Muscle of back (tissue), 13 donors: ENCODE measurements at places on chromosomes 5 and 9. TPM values are rescaled to one million over a fixed set of nuclear protein-coding genes. Genes with fewer than 3 reads are reported as not detected.
A peak's percentile ranks its signal among the peaks of the same experiment; 100 is the strongest.

DNA sequence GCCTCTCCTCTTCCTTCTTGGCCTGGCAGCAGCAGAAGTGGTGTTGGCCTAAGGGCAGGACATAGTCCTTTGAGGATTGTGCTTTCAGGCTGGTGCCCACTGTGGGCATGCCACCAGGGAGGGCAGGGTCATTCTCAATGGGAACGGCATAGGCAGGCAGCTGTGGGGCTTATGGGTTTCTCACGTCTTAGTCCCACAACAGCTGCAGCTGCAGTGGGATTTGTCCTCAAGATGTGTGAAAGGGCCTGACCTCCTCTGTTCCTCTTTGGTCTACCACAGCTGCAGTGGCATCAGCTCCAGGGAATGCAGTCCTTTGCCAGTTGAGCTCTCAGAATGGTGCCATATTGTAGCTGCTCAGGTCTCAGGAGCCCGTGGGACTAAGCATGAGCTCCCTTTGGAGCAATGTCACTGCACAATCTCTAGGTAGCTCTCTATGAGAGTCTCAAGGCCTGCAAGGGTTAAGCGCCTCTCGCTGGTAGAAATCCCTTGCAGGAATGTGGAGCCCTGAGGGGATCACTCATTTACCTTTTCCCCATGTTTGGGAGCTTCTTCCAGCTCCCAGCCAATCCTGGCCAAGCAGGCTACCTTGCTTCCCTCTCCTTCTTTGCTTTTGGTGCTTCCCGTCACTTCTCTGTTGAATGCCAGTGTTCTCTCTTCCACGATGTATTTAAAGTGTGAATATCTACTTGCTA is 104.8 kb downstream of the GNA14 start:
- no peak for DNase-seq

Gene ZNF618
- polyA plus RNA-seq: 15.5 TPM

Gene ANKRD18B
- polyA plus RNA-seq: 0.31 TPM

DNA sequence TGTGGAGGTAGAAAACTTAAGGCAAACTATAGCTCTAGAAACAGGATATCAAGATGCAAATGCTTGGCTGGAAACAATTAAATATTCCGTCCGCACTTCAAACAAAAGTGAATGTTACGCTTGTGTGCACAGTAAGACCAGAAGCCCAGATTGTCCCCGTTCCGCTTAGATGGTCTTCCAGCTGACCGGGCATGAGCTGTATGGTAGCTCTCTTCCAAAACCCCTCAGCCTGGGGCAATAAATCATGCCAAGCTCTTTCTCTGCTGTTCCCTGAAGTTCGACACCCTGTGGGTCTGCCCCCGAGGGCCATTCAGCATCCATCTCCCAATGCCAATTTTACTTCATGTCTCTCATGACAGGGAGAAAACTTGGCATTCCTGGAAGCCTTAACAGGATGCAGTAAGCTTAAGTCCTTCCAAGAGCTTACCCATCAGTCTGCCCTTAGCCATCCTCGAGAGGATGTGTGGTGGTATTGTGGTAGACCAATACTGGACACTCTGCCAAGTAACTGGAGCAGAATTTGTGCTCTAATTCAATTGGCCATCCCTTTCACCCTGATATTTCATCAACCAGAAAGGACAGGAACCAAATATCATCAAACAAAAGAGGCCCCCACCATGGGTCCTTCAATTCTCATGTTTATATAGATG is 70.7 kb upstream of the RANBP6 start:
- no peak for DNase-seq

GRCh38 chr9:38289866-38290245 is 102.6 kb upstream of the ALDH1B1 start:
- no peak for DNase-seq

DNA sequence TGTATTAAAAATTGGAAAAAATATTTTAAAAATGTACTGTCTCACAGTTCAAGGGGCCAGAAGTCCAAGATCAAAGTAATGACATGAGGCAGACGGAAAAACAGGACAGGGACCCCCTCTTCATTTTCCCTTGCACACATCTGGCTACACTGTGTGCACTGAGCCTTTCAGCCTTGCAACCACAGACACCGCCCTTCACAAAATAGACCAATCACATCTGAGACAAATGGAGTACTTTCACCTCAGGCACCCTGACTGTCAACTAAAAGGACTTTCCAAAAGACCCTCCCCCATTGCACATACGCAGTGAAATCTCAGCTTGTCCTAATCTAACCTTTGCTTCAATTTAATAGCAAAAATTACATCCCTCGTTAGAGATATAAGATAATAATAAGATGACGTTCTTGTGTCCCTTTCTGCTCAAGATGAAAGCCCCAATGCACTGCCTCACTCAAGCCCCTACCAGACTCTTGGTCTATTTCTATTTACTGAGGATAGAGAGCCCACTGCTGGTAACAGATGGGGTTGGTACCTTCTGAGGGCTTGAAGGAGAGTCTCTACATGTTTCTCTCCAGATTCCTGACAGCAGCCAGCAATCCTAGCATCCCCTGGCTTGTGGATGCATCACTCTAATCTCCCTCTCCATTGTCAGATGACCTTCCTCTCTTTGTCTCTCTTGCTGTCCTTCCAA is 514.8 kb upstream of the ADAMTS16 start:
- no peak for DNase-seq

Gene CCDC183
- polyA plus RNA-seq: 1.7 TPM

- DNase-seq: no peak
These were observed 36.5 kb upstream of the NUDT12 start for GRCh38 chr5:103598997-103599566.

GRCh38 chr5:138064526-138064925 is 19.3 kb upstream of the WNT8A start:
- no peak for DNase-seq

GRCh38 chr5:139381837-139382761 is 998 bp downstream of the SLC23A1 start:
- no peak for DNase-seq

- no peak for DNase-seq
These were observed 45.3 kb downstream of the INSL6 start for GRCh38 chr9:5140151-5140550.

- DNase-seq: no peak
These were observed 9.4 kb upstream of the FRMPD1 start for GRCh38 chr9:37641331-37641730.

- DNase-seq: no peak
These were observed 41.8 kb upstream of the TCF7 start for GRCh38 chr5:134072471-134073210.

GRCh38 chr5:26649000-26649399 is 389.4 kb downstream of the CDH9 start:
- no peak for DNase-seq

GRCh38 chr9:136364942-136365774 is 1.6 kb upstream of the DNLZ start:
- DNase-seq: no peak

DNA sequence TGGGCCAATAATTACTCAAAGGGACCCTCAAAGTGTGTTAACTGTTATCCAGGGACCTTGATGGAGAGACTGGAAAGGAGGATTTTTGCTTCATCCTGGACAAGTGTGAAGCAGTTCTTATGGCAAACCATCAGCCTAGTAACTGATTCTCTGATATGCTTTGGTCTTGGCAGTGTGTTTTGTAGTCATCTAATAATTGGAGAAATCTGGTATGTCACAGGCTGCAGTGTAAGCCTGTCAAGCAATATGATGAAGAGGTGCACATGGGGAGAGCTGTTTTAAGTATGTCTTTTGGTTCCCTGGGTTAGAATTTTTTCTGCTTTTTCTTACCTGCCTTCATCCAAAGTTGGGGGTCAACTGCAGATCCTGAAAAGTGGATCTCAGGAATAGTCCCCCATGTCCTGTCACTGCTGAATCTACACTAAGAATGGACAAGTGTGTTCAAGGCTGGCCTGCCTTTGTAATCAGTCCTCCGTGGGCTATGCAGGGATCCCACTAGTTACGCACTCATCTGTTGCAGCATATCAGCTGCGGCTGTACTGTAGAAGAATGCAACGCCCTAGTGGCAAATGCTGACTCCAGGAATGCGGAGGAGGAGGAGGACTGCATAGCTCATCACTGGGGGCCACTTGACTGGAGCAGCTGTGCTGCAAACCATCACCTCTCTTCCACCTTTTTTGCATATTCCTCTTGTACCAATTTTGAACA is 1.9 kb downstream of the SPTAN1 start:
- DNase-seq: peak; percentile 78

DNA sequence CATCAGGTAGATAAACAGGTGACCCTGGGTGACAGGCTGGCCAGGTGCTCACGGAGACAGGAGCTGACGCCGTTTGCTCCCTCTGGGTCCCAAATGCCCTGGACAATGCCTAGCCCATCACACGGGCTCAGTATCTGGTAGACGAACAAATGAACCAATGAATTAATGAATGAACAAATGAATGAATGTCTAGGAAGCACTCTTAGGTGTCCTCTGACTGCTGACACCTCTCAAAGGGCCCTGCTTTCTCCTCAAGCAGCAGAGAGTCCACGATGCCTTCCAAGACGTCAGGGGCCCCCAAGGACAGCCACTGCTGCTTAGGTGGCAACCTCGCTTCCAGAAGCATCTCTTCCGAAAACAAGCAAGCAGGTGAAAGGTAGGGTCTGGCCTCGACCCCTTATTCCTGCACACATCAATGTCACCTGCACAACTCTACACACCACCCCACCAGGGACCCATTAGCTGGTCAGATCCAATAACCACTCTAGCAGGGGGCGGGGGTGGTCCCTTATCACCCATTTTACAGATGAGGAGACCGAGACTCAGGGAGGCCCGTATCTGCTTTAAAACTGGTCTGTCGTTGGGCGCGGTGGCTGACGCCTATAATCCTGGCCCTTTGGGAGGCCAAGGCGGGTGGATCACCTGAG is 45.2 kb downstream of the VAV2 start:
- DNase-seq: no peak

DNA sequence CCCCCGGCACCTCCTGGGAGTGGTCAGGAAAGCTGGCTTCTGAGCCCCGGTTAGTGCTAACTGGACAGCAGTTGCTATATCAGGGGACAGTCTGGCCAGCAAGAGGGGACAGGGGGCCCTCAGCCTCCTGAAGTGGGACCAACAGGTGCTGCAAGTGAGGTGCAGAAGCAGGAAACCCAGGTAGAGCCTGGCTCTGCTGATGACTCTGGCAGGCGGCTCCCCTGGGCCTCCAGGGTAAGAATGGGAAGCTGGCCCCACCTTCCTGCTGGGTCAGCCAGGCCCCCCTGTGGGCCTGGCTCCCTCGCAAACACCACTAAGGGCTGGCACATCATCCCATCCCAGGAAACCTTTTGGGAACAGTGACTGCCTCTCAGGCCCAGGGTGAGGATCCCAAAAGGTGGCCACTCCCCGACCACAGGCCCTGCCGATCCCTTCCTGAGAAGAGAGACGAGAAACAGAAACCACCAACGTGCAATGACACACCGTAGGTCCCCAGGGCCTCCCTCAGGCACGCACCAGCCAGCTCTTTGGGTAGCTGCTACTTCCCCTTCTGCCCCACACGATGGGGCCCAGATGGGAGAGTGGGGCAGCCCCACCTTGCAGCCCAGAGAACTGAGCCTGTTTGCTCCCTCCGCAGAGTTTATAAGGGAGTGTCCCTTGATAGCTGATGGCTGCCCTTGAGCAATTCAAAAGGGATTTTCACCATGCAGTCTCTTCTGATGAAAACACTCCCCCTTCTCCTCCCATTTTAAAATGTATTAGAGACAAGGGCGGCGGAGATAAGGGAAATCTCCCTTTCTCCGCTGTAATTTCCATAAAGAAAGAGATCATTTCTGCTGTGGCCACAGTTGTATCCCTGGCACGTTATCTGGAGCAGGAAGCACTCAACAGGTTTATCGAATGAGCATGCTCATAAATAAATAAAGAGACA is 76.8 kb downstream of the STK10 start:
- no peak for DNase-seq

DNA sequence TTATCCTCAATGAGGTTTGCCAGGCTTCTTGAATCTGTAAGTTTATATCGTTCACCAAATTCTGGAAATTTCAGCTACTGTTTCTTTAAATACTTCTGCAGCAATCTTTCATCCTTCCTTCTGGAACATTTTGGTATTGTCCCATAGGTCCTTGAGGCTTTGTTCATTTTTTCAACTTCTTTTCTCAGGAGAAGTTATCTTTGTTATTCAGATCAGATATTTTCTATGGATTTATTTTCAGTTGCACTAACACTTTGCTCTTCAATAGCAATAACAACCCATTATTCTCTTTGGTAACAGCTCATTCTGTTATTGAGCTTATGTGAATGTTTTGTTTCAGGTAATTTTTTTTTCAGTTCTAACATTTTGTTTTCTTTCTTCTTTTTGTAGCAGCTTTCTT is 13.5 kb downstream of the SNX2 start:
- DNase-seq: no peak

DNA sequence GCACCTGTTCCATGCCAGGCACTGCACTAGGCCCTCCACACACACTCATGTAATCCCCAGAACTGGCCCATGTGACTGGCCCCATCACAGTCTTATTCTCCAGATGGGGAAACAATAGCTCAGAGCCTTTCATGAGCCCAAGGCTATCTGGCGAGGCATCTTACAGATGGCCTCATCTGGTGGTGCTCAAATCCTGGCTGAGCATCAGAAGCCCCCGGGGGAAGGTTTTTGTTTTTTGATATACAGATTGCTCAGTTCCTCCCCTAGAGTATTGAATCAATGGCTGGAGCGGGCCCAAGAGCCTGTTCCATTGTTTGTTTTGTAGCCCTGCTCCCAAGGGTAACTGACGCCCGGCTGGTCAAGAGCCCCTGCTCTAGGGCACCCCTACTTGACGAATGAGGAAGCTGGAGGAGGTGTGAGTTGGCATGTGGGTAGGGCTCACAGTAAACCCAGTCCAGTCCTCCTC is 145.3 kb upstream of the RAPGEF1 start:
- DNase-seq: no peak

DNA sequence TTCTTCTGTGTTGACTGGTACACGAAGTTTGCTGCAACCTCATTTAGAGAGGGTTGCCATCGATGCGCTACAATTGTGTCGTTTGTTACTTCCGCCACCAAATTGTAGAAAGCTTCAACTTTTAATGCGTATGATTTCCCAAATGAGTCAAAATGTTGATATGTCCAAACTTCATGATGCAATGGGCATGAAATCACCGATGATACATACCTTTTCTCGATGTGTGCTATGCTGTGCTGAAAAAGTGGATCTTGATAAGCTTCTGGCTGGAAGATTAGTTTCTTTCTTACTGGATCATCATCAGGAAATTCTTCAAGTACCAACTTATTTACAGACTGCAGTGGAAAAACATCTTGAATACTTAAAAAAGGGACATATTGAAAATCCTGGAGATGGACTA is 65.7 kb downstream of the TMEM38B start:
- no peak for DNase-seq

DNA sequence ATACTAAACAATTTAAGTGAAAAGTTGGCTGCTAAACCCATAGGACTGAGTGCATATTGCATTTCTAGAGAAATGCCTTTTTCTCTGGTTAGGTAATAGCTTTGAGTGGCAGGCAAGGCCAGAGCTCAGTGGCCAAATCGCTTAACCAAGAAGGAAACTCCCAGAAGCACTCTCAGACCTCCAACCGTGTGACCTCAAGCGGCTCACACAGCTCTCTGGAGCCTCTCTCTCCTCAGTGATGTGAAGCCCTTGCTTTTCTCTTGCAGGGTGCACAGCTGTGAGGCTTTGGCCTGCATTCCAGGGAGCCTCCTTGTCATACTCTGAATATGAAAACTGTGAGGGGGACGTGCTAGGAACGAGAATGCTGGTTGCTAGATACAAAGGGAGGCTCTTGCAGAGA is 106.7 kb downstream of the INSYN2B start:
- peak; percentile 38 for DNase-seq
